Sciatic nerve (tissue), 2 donors: ENCODE measurements at places on chromosomes 11 and 22. TPM values are rescaled to one million over a fixed set of nuclear protein-coding genes. Genes with fewer than 3 reads are reported as not detected.
A peak's percentile ranks its signal among the peaks of the same experiment; 100 is the strongest.

DNA sequence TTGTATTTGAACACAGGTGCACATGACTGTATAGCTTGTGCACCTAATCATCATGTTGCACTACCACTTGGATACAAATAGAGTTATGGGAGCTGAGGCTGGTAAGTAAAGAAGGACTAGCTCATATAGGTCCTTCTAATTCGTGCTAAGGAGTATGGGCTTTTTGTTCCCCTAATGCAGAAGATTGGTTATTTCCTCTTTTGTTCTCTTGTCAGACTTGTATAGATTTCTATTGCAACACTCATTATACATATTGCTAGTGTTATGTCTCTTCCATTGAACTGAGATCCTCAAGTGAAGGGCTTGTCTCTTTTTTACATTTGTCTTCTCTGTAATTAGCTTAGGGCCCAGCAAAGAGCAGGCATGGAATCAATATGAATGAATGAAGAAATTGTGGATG, 54.1 kb upstream of the ARHGAP20 start:
- DNase-seq = no peak

GRCh38 chr22:44200855-44201550, 20.3 kb downstream of the PARVG start:
- peak; percentile 57 for DNase-seq

DNA sequence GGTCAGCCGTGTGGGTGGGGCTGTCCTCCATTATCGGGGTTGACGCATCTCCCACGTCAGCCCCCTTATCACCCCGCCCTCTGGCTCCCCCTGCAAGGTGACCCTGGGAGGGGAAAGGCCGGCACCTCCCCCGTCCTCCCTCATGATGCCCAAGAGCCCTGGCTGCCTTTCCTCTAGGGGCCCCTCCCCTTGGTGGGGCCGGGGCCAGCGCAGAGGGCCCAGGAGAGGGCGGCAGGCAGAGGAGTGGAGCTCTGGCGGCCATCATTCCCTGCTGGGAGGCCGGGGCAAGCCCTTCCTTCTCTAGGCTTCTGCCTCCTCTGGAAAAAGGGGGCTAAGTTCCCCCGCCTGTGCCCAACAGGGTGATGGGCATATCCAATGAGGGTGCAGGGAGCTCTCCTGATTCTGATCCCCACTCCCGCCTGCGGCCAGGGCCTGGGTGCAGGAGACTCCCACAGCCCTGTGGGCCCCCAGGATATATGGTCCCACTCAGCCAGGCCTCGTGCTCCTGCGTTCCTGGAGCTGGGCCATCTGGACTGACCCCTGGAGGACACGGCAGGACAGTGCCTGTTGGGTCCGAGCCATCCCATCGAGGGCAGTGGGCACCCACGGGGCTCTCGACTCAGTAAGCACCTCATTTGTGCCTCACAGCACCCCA, 12.3 kb downstream of the MYRF start:
- DNase-seq = no peak

DNA sequence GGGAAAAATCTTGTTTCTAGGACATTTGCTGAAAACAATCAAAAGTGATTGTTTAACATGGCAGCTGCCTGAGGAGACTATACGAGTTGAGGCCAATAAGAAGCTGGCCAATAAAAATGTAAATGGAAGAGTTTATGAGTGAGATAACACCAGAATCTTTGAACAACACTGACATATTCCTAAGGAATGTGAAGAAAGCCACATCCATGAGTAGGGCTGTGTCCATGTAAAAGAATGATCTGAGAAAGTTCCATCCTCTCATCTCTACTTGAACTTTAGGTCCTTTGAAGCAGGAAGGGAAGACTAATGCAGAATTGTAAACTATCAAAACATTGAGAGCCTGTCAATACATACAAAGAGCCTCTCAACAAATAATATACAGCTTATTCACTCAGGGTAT, 6.9 kb upstream of the CHORDC1 start:
- no peak for DNase-seq

DNA sequence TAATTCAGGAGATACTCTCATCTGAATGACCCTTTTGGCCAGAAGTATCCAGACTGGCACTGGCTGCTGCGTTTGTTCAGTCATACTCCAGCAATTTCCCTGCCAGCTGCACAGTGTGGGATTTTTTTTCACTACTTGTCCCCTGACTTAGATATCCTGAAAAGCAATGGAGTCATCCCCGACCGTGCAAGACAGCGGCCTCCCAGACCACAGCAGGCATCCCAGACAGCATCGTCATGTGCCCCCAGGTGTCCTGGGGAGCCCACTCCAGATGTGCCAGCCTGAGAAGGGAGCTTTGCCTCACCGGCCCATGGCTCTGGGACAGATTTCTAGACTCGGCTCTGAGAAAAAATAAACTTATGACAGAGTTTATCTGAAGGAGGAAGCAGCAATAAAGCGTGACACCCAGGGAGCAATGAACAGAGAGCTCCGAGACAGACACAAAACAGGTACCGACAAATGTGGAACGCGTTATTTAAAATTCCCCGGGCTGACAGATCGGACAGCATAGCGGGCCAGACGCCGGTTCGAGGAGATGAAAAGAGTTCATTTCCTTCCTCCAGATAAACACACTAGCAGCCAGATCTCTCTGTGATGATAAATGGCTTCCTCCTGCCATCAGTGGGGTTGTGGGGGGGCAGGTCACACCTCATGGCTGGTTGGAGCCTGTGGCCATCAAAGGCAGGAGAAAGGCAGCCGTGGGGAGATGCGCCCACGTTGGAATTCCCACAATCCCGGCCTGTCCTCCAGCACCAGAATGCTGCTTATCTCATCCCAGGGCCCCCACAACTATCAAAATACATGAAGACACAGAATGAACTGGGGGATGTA, 106.4 kb upstream of the FGF3 start:
- no peak for DNase-seq

DNA sequence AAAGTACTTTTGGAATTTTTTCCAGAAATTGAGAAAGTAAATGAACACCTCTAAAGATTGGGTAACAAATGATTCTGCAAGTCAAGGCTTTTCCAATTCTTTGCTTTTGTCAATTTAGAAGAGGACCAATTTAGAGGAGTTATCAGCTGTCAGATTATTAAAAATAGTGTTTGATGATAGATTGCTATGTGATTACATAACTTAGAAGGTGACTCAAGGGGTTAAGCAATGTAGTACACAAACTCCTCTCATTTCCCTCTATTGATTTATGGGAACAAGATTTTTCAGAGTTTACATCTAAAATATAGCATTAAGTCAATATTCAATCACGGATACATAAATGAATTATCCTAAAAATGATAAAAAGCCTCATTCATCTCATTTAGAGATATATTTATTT, 70.3 kb downstream of the INSC start:
- no peak for DNase-seq

Gene OR51E2
- 0.45 TPM for total RNA-seq

DNA sequence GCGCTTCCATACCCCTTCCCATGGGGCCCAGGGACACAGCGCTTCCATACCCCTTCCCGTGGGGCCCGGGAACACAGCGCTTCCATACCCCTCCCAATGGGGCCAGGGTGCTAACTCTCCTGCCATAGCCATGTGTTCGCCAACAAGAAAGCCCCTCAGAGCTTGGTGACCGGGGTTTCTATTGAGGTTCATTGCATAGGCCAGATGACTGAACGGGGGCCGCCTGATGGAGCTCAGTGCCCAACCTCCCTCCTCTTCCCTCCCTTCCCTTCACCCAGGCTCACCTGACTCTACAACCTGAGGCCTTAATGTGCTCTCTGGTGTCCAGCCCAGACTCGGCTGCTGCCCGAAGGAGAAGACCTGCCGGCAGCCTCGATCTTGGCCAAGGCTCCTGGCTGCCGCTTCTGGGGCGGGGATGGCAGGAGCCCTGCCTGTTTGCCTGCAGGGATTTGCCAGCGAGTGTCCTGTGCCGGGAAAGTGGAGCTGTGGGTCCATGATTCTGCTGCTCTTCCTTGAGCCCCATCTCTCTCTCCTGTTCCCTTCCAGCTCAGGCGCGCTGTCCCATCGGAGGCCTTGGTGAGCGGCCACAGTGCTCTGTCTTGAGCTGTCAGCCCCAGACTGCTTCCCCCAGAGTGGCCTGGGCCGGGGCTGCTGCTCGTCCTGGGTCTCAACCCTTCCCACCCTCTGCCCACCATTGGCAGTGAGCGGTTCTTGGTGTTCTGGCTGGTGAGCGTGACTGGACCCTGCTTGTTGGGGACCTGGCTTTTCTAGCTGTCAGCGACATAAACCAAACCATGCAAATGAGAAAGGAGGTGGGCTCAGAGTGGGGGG, 267.0 kb downstream of the TBC1D22A start:
- peak; percentile 51 for DNase-seq

Gene APOA4
- not detected for total RNA-seq

DNA sequence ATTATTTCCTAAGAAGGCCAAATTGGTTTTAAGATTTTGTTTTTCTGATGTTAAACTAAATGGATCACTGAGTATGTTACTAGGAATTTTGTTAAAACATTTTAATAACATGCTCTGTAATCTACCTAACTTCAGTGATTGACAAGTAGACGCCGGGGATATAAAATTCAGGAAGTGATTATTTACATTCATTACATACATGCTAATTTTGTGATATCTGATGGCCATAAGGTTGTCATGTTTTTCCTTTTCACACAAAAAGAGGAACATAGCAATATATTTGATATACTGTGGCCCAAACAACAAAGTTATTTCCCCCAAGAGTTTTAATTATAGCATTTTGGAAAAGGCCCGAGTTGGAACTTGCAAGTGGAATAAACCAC, 12.1 kb downstream of the SCUBE1 start:
- no peak for DNase-seq

DNA sequence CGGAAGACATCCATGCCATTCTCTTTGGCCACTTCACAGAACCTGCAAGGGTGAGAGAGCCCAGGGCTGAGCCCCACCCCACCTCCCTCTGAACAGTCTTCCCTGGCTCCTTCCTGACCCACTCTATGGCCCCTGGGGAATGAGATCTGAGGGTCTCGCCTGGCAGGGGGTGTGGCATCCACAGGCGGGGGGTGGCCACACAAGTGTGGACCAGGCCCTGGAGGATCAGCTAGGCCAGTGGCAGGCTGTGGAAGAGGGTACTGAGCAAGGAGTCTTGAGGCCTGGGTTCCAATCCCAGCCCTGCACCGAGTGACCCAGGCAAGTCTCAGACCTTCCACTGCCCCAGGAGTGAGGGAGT, 5.6 kb upstream of the LRFN4 start:
- DNase-seq = peak; percentile 39

DNA sequence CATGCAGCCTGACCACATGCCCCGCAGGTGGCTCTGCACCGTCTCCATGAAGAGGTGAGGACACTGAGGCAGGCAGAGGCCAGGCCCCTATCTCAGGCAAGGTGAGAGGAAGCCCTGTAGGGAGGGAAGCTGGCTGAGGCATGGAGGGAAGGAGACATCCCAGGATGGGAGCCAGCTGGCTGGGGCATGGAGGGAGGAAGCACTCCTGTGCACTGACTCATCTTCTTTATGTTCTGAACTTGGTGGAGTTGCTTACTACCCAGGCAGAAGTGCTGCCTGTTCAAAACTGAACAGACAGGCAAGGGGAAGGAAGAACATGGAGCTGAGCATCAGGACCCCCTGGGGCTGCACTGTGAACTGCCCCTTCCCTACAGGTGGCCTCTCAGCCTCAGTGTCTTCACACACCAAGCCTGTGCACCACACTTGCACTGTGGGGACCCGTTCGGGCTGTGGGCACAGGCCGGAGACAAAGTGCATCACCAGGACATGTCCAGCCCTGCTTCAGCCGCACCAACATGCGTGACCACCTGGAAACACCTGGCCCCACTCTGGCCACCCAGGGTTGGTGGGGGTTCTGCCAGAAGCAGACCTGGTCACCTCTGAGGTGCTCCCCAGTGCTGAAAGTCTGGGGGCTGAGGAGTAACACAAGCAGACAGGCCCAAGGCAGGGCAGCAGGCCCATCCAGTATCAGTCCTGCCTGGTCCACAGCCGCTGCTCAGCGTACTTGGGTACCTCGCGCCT, 55.5 kb downstream of the DGCR2 start:
- DNase-seq = no peak

GRCh38 chr11:71449596-71449995, 1.4 kb upstream of the DHCR7 start:
- DNase-seq = peak; percentile 17

DNA sequence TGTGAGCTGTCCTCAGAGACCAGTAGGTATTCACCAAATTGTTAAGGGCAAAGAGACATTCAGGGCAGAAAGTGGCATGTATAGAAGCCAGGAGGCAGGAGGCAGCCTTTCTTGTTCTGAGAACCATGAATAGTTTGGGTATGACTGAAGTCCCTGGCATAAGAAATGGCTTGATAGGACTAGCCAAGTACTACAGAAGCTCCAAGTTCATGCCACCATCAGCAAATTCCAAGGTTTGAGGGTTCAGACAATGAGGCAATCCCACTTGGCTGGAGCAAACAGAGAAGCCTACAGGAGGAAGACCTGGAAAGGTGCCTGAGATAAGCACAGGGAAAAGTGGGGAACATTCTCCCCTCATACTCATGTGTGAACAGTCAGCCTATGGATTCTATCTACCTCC, 25.8 kb downstream of the XRRA1 start:
- no peak for DNase-seq

DNA sequence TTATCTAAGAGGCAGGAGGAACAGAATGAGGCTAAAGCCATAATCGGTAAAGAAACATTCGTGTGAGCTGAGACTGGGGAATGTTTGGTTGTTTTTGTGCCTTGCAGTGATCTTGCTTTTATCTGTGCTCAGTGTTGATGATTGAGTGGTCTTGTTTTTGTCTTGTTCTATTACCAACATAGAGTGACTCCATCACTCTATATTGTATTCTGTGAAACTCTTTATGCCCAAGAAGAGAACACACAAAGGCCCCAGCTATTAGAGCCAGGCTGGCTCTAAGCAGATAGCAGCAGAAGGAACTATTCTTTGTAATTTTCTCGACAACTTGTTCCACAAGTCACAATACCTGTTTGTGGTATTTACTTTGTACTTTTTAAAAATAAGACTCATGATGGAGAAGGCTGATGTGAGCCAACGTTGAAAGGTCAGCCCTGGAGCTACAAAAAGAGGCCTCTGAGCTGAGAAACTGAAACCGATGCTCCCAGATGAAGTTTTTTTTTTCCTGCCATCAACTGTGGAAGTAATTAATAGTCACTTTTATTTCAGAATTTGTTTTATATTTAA, 68.4 kb downstream of the LARGE1 start:
- no peak for DNase-seq

Gene GPR83
- 0.62 TPM for total RNA-seq

Gene PANX3
- total RNA-seq = not detected

Gene UBQLNL
- 1.5 TPM for total RNA-seq

- peak; percentile 39 for DNase-seq
Observed at GRCh38 chr11:16780698-16781550, 42.5 kb downstream of the C11orf58 start.

GRCh38 chr11:130402570-130402969, 25.8 kb downstream of the ADAMTS8 start:
- no peak for DNase-seq

Gene MS4A12
- not detected for total RNA-seq
